ENCODE measurements at places on chromosomes 12 and 14.

DNA sequence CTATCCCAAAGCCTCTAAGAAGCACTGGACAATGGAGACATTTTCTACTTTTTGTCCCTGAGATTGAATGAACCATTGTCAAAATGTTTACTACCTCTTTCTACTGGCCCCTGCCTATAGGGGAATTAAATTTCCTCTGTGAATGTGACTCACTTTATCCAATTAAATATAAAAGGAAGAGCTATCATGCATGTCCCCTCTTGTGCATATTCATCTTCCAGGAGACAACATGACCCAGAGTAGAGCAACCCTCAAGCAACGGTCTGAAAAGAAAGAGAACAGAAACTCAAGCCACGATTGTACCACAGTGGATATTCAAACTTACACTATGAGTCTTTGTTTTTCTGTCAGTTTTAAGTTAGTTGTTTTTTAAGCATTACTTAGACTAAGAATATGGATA, 938.4 kb upstream of the ATXN7L3B start:
- DNase-seq, result no peak

- no peak for DNase-seq
These were observed 174.0 kb downstream of the EGLN3 start for GRCh38 chr14:33776871-33777270.

GRCh38 chr12:42262271-42262670, 24.2 kb upstream of the YAF2 start:
- DNase-seq, result no peak

DNA sequence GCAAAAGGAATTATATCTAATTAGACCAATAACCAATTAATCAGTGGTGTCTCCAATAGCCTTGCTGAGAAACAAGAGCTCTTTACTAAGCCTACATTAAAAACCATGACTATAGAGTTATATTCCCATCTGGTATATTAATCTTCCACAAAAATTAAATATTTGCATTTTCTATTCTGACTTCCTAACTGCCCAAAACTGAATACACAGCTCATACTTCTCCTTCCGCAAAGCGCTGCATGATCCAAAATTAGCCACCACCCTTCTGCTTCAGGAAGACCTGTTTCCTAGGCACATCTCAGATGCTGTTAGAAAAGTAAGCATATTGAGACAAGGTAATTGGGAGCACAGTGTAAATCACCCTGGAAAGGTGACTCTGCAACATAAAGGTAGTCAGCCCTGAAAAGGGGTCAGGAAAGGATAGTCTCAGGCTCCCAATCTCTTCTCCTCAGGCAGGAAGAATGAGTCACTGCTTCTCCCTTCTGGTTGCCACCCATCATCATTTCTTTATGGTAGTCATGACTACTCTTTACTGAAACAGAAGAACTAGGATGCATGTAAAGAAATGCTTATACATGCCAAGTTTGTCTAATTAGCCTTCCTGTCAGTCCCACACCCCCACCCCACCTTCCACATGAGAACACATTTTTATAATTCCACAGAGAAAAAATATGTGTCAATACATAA, 54.3 kb downstream of the PLCZ1 start:
- no peak for DNase-seq

- no peak for DNase-seq
These were observed 43.2 kb downstream of the CCDC88C start for GRCh38 chr14:91374287-91374878.

DNA sequence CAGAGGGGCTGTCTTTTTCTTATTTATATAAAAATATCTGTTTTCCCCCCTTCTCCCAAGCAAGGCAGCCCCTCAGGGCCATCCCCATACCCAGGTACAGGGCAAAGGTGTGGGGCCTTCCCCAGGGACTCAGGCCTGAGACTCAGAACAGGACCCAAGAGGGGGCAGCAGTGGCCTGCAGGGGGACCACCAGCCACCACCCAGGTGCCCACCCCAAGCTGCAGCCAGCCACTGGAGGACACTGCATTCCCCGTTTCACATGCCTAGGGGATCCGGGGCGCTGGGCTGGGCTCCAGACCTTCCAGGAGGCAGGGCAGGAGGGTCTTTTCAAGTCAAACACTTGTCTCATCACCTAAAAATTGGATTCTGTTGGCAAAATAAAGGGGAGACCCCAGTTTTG, 83.3 kb downstream of the SCARB1 start:
- DNase-seq, result no peak

- DNase-seq, result no peak
These were observed 62.0 kb upstream of the TUNAR start for GRCh38 chr14:95814363-95815225.

DNA sequence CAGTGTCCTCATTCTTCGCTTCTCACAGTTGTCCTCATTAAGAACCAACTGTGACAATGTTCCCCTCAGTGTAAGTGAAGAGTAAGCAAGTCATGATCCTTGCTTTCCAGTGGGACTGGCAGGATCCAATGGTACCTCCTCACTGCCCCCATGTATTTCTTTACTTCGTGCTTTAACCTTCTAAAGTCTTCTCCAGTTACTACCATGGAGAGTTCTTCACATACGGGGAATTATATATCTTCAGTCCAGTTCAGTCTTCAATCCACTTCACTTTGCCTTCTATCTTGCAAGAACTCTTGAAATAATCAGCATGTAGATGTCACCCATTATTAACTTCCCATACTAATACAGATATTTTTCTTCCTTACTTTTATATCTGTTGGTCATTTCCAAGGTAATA, 381.9 kb upstream of the GARIN6 start:
- DNase-seq, result no peak

DNA sequence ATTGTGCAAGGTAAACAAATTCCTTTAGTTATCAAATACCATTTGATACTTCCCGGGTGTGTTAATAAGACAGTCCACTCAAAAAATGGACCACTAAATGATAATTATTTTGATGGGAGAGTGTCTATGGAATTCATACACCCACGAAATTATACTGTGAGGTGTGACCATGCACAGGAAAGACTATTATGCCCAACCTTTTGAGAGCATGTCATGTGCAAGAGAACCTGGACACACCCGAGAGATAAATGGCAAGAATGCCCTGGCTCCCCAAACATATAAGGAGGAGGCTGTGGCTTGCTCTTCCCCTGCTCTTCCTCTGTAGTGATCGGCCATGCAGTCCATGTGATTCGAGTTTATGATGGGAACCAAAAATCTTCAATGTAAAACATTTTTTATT, 119.5 kb upstream of the BCL2L14 start:
- DNase-seq, result no peak

- no peak for DNase-seq
These were observed 105.9 kb downstream of the ETV6 start for GRCh38 chr12:11755302-11755930.

DNA sequence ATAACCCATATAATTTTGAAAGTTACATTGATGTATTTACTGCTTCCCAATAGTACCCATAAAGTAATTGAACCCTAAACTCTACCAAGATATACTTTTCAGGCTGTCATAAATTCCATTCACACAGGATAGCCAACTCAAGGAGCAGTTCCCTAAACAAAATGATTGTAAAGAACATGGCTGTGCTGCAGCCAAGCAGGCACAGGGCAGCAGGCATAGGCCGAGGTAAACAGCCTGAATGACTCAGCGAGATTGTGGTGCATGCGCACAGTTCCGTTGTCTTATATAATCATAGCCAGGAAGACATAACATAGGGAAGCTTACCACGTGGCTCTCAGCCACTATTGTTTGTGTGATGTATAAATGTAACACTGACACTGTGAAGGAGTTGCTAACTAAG, 344.9 kb downstream of the FSCB start:
- DNase-seq, result no peak

- no peak for DNase-seq
These were observed 21.9 kb downstream of the ATF7IP start for GRCh38 chr12:14387219-14387871.

GRCh38 chr14:99947695-99948094, 117.5 kb upstream of the EVL start:
- no peak for DNase-seq

GRCh38 chr12:47407463-47408129, 298.2 kb downstream of the RPAP3 start:
- DNase-seq, result no peak

DNA sequence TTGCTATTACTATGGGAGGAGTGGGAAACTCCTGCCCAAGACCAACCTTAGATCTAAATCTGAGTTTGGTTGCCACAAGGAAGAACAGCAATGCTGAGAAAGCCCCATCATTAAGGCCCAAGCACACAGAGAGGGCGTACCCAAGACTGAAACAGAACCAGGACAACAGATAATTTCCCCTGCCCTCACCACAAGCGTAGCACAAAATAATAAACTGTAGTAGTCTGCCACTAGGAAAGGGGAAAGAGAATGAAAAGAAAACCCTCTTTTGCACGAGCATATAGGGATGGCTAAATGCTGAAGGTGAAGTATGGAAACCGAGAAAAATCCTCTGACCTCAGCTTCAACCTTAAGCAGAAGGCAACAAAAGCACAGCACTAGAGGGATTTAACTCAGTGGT, 76.5 kb upstream of the DHRS4 start:
- DNase-seq, result no peak

DNA sequence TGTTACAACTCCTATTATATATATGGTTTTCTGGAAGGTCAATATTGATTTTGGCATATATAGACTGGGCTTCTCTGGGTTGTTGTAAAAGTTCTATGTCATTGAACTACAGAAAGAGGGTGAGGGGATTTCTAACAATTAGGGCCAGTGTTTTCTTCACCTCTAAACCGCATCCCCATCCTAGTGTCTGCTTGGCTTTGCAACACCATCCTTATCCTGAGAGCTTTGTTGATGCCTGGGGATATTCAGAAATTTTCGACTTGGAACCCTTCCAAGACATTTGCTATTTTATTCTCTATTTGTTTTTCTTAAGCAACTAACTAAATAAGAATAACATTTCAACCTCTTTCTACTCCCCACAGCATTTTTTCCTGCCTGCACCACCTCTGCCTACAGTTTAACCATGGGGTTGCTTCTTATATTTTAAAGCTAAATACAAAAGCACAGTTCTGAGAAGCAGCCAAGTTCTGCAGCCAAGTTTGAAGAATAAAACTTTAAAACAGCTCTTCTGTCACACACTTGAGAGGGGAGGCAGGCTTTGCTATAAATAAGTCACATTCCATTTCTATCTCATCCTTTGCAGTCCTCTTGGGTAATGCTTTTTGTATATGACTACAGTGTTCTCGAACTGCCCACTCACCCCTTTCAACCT, 53.4 kb downstream of the RGS6 start:
- no peak for DNase-seq

GRCh38 chr12:102317155-102317554, 119.5 kb upstream of the PMCH start:
- DNase-seq, result no peak

DNA sequence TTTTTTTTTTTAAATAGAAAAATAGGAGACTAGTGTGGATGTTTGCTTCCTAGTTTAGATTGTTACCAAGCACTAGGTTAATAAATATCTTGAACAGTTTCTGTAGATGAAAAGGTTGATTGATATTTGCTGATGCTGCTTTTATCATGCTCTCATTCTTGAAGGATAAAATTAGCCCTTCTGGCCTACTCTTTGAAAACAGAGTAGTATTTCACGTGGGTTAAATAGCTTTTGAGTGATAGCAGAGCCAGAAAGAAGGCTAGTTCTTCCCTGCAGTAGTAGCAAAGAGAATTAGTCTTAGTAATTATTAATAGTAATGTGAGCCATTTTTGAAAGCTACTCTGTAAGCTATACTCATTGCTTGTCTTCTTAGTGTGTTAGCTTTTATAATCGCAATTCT, 5.2 kb downstream of the NEDD1 start:
- no peak for DNase-seq

DNA sequence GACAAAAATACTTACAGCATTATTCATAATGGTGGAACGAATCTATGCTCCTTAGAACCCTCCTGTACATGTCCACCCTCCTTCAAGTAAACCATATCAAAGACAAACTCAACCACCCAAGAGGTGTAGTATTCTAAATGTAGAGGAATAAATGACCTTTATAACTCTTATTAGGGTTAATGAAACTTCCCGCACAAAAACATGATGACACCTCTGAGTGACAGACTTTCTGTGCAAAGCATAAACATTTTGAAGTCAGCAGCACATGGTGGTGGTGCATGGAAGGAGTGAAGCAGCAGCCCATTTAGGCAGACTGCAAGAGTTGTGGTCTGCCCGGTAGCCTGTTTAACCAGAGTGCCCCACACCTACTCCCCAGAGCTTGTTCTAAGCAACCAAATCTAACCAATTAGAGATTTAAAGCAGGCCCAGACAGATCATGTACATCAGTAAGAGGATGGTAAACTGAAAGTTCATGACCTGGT, 615 bp upstream of the ASB8 start:
- no peak for DNase-seq

DNA sequence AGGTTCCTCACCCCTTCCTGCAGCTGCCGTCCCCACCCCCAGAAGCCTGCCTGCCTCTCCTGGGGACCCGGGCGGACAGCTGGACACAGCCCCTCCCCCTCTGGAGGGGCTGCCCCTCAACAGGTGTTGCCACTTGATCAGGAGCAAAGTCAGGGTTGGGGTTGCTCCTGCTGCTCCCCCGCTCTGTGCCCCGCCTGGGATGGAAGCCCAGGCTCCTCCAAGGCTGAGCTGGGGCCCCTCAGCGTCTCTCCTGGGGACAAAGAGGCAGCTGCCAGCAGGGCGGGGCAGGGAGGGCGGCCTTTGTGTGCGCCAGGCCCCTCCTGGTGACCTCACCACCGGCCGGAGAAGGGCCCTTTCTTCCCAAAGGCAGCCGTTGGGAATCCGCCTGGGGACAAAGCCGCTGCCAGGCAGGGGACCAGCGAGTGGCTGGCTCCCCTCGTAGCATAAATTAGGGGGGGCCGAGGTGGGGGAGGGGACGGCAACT, 13.7 kb downstream of the TRMT61A start:
- no peak for DNase-seq

- DNase-seq, result no peak
These were observed 18.6 kb downstream of the PSMC1 start for GRCh38 chr14:90274808-90275457.

DNA sequence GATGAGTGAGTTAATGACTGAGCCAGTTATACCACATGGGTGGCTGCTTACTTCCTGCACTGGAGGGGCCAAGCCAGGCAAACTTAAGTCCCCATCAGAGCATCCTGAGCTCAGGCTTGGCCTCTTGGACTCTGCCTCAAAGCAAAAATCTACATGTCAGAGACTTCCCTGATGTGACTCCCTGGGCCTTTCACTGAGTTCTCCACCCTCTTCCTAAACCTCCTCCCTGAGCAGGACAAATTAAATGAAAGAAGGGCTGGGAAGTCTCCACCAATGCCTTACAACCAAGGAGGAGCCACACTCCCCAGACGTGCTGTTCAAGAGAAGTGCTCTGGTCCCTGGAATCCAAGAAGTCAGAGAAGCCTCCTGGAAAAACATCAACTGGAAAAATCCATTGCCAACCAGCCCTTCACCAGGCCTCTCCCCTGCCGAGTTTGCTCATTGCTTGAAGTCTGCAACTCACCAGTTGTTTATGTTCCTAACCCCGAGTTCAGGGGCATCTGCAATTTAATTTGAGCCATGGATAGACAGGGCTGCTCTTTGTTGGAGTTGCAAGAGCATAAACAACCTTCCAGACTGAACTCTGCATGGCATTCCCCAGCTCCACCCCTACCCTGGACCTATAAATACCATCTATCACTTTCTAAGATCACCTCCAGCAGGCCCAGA, 160.5 kb downstream of the ANO2 start:
- no peak for DNase-seq

Data from NCI-H446 treated with DMSO at 0.1 percent for 48 hours (cell line).